ENCODE measurements at places on chromosomes 6 and 20.

GRCh38 chr6:107585815-107586435, 96.0 kb downstream of the SOBP start:
- no peak for DNase-seq

DNA sequence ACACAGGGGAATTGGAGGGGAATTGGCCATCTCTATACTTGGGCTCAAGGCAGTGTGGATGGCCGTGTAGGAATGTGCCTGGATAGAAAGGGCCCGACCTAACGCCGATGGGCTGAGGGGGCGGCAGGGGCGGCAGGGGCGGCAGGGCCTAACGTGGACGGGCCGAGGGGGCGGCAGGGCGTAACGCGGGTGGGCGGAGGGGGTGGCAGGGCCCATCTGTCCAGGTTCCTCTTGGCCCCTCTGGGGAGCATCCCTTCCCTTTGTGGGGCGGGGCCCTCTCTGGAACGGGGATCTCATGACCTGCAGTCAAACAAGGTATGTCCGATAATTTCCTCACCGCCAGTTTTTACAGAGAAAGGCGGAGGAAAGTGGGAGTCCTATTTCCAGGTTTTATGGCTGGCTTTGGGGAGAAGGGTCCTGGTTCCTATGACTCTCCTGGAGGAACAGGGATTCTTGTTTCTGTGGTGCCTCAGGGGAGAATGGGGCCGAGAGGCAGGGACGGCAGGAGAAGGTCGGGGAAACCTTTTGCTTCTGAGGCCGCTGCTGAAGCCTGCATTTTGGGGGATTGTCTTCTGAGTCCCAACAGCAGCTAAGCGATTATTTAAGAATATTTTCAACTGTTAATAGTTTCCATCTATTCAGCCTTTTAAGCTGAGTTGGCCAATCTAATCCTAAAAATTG, 100.8 kb upstream of the FRMD1 start:
- no peak for DNase-seq

DNA sequence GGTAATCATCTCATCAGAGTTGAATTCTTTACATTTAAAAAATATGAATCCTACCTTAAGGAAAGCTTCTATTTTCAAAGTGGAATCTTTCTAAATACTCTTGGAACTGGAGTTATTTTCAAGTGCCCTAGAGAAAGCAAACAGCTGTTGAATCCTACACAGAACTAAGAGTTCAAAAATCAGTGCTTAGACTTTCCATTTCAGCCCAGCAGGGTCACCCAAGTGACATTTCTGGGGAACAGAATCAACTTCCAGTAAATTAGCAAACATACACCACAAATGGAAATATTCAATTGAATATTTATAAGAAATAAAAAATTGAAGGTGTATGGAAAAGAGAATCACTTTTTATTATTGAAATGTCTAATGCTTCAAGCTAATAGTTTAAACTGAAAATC, 427.7 kb upstream of the NOX3 start:
- no peak for DNase-seq

- no peak for DNase-seq
Observed at GRCh38 chr6:142361779-142362750, 60.3 kb downstream of the ADGRG6 start.

DNA sequence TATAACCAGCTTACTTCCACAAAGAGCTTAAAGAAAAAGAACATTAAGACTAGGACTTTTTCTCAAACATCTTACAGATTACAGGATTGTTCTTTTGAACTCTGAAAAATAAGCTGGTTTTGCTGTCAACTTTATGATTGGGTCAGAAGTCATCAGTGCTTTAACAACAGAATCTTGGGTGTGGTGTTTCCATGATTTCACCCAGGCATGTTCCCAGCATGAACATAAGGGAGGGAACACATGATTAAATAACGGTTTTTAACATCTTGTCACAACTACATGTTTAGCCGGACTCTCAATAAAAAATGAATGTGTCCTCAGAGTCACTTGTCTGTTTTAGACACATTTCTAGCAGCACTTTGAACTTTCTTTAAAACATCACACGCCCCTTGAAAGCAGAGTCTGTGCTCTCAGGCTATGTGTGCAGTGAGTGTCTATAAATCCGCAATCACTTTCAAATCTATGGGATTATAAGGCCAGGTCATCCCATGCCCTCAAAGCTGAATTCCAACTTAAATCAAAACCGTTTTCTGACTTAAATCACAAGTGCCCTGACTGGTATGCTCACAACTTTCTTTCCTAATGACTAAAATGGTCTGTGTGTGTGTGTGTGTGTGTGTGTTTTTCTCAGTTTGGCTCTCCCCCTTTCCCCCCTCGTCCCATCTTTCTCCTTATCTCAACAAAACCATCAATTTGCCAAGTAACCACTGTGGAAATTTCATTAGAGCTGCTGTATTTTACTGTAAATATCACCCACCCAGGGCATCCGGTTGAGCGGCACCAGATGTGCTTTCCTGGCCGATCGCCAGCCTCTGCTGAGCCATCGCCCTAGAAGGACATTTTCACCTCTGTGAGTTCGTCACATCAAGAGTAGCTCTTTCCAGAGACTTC, 216.8 kb upstream of the DTNBP1 start:
- DNase-seq: no peak

- DNase-seq: no peak
Observed at GRCh38 chr6:105192707-105193465, 13.1 kb upstream of the POPDC3 start.

DNA sequence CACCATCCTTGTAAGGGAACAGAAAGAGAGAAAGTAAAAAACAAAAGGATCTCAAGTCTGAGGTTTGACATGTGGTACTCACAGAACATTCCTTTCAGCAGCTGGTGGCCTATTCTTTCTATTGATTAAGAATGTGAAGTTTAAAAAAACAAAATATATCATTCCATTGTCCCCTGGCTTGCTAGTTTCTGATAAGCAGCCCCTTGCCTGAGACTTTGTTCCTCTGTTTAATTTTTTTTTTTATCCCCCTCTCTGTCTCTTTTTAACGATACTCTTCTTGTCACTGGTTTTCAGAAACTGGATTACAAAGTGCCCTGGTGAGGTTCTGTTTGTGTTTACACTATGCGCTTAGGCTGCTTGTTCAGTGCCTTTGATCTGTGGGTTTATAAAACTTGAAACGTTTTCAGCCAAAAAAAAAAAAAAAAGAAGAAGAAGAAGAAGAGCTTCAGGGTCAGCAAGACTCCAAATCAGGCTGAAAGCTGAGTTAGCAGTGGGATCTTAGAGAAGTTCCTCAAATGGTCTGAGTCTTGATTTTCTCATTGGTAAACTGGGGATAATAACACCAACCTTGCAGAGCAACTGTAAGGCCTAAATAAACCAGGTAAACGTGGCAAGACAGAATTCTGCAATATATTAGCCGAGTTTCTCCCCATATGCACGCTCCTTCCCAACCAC, 45.1 kb upstream of the SLC22A23 start:
- DNase-seq: no peak

- DNase-seq: no peak
Observed at GRCh38 chr6:119361209-119361608, 11.6 kb upstream of the MAN1A1 start.

DNA sequence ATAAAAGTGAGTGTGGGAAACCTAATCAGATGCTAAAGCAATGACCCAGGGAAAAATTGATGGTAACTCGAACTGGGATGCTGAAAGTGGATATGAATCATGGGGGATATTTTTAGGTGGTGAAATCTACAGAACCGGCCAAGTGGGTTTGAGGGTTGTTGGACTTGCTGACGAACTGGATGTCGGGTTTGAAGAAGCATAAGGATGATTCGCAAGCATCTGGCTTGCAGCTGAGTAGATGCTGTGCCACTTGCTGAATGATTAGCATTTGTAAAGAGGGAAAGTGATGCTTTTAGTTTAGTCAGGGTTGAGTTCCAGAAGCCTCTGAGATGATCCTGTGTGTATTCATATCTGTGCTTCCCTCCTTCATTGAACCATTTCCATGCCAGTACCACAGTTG, 54.9 kb downstream of the UBR2 start:
- no peak for DNase-seq

DNA sequence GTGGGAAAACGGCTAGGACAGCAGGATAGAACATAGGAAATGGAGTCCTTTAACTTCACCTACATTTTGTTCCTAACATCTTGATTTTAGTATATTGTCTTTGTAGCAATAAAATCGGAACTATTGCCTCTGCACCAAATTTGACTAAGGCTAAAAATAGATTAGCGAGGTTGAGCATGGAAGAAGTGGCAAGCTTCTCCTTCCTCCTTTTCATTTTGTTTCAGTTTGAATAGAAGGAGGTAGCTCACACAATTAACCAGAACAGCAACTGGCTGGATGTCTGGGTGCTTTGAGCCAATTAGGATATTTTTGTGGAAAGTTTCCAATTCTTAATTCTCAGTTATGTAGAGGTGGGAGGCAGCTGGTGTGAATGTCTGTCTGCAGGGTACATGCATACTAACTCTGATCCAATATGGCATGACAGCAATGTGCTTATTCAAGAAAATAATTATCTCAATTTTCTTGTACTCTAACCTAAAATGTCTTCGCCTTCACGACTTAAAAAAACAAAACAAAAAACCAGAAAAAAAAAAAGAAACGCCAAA, 3.1 kb upstream of the HECA start:
- no peak for DNase-seq

DNA sequence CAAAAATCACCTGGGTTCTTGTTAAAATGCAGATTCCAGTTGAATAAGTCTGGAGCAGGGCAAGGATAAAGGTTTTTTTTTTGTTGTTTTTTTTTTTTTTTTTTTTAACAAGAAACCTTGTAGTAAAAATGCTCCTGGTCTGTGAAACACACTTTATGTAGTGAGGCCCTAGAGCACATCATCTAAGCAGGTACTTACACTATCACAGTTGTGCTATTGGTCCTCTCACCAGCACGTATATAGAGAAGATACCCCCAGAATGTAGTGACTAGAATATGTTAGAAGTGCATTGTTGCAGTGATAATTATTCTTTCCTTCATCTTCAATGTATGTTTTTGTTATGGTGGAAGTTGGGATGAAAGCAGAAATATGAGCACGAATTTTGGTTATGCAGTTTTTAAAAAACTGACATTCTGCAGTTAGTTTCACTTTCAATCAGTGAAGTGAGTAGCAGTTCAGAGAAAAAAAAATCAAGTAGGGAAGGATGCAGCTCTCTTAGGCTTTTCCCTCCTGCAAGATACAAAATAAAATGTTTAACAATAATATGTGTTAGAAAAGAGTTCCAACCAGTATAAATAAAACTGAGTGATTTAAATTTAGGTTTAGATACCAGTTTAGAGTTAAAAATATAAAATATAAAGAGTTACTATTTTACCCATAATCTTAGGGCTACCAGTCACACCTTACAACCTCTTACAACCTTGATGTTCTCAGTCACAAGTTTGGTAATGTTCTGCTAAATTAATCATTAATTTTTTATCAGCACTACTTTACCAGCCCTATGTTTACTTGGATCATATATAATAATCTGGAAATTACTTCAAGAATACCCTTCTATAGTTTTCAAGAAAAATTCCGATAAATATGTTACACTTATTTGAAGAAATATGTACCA, 9.2 kb upstream of the DEFB113 start:
- no peak for DNase-seq

- no peak for DNase-seq
Observed at GRCh38 chr20:1373614-1374013, 19.2 kb downstream of the FKBP1A start.

DNA sequence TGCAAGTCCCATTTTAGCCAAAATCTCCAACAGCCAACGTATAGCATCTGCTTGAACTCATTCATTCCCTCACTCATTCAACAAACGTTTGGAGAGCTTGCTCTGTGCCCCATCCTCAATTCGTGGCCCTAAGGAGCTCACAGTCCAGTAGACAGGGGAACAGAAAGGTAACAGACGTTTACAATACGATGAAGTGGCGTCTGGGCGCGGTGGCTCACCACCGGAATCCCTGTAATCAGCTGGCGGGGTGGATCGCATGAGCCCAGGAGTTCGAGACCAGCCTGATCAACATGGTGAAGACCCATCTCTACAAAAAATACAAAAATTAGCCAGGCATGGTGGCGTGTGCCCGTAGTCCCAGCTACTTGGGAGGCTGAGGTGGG, 790 bp upstream of the E2F1 start:
- no peak for DNase-seq

- no peak for DNase-seq
Observed at GRCh38 chr6:105401247-105402089, 1.4 kb downstream of the PREP start.

DNA sequence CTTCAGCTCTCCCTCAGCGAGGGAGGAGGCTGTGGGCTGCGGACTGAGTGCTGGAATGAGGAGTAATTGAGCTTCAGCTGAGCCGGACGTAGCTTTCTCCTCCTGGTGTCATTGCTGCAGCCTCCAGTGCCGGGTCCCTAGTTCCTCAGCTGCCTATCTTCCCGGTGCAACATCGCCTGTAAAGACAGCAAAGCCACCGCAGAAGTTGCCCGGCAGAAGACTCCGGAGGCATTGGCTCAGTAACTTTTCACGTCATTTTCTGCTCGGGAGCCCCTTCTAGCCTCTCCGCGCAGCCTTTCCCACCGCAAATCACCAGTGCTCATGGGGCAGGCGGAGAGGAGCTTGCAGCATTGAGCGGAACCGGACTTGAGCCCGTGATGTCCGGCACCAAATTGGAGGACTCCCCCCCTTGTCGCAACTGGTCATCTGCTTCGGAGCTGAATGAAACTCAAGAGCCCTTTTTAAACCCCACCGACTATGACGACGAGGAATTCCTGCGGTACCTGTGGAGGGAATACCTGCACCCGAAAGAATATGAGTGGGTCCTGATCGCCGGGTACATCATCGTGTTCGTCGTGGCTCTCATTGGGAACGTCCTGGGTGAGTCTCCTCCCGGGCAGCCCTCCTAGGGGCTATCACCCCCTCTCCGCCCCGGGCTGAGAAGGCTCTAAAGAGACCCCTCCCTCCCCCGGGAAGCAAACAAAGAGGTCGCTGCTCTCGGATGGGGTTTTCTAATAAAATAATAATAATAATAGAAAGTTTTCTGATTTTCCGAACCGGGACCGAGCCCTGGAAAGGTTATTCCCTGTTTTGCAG, at the start of gene HCRTR2:
Gene HCRTR2 (plus strand): TSS at position 305 of the 816 bp plus-strand sequence. CDS start 73 bp downstream, at position 378.
- no peak for DNase-seq

GRCh38 chr6:15150207-15150606, 95.7 kb upstream of the JARID2 start:
- no peak for DNase-seq

Data from GM12878 (cell line).